ENCODE measurements at places on chromosomes 11 and 22.

- no peak for DNase-seq
Measured at GRCh38 chr11:112771851-112772250, 189.4 kb upstream of the NCAM1 start.

- DNase-seq, result peak; percentile 56
Measured at GRCh38 chr22:27461470-27461869, 340.1 kb downstream of the MN1 start.

GRCh38 chr11:43760902-43761301 is 80.4 kb downstream of the HSD17B12 start:
- no peak for DNase-seq

DNA sequence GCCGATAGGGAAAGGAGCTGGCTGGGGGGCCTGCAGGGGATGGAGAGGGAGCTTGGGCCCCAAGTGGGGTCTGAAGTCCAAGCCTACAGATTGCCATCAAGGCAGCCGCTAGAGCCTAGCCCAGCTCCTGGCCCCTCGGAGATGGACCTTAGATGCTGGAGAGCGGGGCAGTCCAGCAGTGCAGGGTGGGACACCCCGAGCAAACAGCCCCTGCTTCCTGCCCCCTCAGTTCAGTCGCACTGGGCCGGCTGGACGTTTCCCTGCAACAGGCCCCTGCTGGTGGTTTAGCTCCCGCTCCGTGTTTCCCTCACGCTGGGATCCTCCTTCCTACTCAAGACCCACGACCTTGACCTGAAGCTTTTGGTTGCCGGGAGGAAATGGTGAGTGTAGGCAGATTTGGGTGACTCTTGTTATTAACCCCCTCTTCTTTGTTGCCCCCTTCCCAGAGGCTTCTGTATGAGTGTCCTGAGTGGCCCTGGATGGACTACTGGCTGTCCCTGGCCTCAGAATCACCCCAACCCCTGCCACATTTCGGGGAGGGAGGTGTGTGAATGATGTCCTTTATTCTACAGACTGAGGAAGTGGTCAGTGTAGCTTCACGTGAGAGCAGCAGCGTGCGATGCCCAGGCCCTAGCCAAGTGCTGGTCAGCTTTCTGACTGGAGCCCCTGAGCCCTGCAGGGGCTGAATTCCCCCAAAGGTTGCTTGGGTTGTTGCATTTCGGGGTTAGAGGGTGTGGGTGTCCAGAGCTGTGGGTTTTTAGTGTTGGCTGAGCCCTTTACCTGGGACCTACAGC is 2.7 kb downstream of the ST3GAL4 start:
- DNase-seq, result no peak

DNA sequence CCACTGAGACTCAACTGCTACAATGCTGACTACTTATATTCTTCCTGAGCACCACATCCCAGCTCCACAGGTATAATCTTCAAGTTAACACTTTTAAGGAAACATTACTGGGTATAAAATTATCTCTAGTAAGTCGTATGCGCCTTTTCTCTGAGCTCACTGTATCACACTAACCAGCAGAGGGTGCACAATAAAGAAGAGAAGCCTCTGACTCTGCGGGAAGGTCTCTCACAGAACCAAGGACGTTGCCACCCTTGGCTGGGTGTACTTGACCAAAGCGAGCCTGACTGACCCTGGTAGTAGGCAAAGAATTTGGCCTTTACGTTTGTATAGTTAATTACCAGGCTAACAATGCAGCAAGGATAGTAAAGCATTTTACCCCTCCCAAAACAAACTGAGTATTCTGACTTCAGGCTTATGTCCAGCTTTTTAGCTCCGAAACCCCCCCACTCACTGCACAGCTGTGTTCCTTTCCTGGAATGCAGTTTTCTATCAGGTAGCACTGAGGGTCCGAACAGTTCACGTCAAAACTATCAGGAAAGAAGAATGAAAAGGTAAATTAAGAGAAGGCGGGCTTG is at the start of gene BTBD18:
Gene BTBD18 (minus strand): TSS at position 144 of the 578 bp plus-strand sequence. CDS start 631 bp downstream, outside the sequence.
- DNase-seq, result no peak

DNA sequence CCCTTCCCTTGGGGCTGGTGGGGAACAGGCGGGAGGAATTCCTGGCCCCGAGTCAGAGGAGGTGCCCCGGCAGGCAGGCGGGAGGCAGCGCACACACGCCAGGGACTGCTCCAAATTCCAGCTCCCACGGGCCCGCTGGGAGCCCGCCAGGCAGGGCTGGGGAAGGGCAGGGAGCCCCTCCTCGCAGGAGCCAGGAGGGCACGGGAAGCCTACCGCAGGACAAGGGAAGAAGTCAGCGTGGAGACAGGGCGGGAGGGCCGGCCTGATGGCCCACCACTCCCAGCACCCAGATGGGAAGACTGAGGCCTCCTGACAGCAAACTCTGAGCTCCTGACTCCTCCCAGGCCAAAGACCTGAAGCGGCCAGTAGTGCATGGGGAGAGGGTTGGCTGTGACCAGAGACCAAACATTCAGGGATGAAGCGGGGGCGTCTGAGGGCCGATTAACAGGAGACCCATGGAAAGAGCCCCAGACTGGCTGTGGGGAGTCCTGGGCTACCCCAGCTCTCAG is 22.4 kb downstream of the RPL3 start:
- DNase-seq, result no peak

DNA sequence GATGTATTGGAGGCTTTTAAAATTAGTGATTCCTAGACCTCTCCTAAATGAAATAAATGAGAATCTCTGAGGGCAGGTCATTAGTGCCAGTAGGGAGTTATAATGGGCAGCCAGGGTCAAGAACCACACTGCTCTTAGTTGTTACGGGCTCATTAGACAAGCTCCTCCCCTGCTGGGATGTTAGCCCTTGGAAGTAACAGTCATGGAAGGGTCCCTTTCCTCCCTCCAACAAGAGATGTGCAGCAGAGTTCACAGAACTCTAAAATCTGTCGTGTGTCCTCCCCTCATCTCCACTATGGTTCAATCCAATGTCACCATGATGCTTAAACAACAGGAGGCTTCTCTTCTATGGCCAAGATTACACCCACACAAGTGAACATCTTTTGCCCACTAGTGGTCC is 419.5 kb downstream of the INSC start:
- no peak for DNase-seq

GRCh38 chr11:47863898-47864430 is 15.8 kb upstream of the NUP160 start:
- DNase-seq, result no peak

- DNase-seq, result no peak
Measured at GRCh38 chr11:13208921-13209320, 68.7 kb upstream of the BMAL1 start.

DNA sequence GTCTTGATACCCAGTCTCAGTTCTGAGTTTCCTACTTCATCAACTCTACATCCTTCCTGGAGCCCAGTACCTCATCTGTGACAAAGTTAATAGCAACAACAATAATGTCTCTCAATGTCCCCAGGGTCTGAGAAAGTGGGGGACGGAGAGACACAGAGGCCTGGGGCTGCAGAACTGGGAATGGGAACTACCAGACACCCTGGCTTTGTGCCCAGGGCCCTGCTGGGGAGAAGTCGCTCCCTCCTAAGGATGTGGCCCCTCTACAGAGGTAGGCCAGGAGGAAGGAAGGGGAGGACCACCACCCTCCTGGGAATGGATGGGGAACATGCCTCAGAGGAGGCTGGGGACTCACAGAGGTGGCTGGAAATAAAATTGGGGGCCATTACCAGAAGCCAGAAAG is 5.5 kb downstream of the PRG3 start:
- DNase-seq, result no peak

GRCh38 chr22:28992565-28993356 is 68.9 kb downstream of the C22orf31 start:
- no peak for DNase-seq

- peak; percentile 27 for DNase-seq
Measured at GRCh38 chr11:33065445-33066178, 26.2 kb downstream of the TCP11L1 start.

Data from AG09319 (cell line).